ENCODE measurements at places on chromosomes 2 and 18.
A peak's percentile ranks its signal among the peaks of the same experiment; 100 is the strongest.

DNA sequence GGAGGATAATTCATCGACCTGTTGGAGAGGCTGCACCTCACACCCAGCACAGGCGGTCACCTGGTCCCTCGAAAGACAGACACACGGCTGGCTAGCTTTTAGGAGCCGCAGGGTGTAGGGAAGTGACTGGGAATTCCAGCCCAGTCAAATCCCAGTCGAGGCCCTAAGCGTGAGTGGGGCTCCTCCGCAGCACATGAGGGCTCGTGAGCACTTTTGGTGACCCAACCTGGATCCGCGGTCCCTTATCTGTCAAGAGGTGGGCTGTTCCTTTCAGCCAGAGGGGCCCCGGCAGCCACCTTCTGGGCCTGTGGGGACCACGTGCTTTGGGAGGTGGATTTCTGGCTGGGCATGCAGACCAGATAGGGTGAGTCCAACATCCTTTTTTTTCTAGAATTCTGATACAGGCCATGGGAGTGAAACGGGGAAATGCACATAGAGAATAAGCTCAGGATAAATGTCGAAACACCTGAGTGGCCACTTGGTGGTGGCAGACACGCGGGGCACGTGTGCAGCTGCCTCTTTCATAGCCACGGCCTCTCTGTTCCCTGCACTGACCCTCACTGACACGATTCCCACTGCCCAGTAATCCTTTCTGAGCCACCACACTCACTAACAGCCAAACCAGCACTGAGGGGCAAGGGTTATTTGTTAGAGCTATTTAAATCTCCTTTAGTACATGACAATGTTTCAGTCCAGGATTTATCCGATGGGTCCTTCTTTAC, 148.4 kb upstream of the PXDN start:
- DNase-seq, result no peak

GRCh38 chr2:144836635-144837350, 316.9 kb upstream of the ZEB2 start:
- DNase-seq, result peak; percentile 30

DNA sequence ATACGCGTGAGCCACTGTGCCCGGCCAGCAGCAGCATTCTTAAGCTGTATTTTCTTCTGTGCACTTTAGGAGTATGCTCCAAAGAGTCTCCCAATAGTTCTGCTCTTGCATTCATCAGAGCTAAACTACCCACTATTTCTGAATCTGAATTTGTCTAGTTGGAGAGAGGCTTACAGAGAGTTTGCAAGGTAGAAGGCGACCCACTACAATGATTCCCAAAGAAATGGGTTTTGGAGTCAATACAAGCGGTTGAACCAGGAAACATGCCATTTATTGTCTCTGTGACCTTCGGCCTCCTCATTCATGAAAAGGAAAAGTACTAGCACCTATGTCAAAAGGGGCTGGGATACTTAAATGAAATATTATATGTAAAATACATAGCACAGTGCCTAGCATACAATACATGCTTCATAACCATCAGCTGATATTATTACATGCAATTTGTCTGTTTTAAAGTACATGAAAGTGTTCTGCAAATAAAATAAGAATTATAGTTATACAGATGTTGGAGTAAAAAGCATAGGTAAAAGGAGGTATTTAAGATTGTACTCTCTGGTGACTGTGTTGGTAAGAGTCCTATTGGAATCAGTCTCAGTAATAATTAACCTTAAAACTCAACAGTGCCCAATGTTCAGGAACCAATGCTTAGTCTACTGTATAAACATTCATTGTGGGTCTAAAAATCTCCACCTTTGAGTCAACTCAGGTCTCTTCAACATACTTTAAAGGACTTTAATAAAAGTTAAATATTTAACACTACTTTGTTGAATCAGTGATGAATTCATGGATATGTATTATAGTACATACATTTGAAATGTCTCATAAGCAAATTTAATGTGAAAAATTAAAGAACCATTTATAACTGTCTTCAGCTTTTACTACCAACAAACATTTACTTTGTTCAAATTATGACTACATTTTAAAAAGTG, 89.8 kb upstream of the GRB14 start:
- no peak for DNase-seq

DNA sequence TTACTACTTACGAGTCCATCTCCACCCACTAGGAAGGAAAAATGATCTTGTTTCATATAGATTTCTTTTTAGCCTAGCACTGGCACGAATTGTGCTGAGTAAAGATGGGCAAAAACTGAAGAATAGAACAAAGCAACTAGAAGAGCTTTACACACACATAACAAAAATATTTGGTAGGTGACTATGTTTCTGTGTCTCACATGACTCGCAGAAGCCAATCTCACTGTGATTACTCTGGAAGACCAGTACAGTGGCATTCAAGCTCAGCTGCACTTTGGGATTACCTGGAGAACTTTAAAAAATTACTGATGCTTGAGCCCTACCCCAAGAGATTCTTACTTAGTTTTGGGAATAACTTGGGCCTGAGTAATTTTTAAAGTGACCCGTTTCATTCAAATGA, 378.7 kb downstream of the METTL4 start:
- no peak for DNase-seq

DNA sequence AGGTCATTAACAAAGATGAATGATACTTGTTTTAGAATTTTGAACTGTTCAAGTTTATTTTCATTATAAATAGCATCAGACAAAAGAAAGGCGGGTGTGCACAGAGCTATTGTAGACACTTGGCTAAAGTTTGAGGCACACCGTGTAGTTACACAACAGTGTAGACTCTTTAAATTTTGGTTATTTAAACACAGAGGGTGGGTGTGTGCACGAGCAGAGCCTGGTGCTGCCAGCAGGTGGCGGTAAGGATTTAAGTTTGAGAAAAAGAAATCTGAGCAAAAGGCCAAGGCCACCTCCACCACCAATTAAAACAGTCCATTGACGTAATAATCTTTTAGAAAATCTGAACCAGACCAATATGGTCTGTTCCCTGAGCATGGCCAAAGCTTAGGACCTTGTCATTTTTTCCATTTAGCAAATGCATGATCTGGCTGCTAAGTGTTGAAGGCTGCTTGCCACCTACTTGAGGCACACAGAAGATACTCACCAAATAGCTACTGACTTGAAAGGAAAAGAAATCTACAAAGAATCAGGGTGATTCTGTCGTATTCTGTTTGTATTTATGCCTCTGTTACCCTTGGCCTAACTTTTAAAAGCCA, 14.3 kb downstream of the COPS7B start:
- no peak for DNase-seq

- DNase-seq, result peak; percentile 1
Observed at GRCh38 chr2:211455216-211455841, 898.9 kb downstream of the CPS1 start.

- no peak for DNase-seq
Observed at GRCh38 chr18:79794846-79795245, 2.9 kb upstream of the KCNG2 start.

GRCh38 chr2:144237830-144238627, 281.9 kb downstream of the ZEB2 start:
- DNase-seq, result no peak

- no peak for DNase-seq
Observed at GRCh38 chr2:16561676-16562075, 104.0 kb downstream of the CYRIA start.

- DNase-seq, result no peak
Observed at GRCh38 chr2:139814458-139814857, 1034.3 kb upstream of the NXPH2 start.

DNA sequence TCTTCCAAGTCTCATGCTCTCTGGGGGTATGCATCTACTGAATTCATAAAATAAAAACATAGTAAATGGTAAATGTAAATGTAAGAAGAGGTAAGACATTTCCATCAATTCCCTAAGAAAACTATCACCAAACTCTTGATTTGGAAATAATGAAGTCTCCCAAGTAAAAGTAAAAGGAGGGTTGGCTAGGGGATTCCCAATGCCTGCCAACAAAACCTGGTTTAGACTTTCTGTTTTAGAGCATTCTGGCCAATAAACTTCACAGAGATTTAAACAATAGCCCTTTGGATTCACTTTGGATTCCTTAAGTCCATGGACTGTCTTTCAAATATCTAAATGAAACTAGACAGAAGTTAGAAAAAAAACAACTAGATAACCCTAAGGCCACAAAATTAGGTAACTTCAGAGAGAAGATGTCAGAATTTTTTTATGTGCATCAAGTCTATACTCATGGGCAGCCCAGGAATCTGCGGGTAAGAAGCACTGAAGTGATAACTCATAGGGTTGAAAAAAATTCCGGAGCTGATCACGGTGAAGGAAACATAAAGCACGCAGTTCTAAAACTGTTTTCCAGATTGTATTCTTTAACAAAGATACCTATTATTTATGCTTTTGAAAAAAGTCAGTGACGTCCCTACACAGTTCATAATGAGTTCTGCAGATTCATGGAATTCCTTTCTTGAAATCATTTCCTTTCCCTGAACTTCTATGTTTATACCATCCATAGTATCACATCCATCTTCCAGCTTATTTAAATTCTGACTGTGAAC, 263.6 kb downstream of the AFF3 start:
- DNase-seq, result peak; percentile 71

DNA sequence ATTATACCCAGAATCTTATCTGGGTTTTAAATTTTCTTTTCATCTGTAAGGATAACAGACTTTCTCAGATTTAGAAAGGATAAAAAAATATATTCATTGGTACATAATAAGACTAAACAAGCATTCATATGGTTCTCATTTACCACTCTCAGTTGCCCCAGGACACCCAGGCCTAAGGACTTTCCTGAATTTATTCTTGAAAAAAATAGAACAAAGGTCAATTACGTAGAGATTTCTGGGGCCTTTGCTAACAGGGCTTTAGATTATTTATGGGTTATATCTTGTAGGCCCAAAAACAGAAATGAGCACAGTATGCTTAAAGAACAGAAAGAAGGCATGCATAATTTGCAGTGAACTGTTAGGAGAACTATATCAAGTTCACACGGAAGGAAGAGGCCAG, 269.0 kb upstream of the COL3A1 start:
- no peak for DNase-seq

DNA sequence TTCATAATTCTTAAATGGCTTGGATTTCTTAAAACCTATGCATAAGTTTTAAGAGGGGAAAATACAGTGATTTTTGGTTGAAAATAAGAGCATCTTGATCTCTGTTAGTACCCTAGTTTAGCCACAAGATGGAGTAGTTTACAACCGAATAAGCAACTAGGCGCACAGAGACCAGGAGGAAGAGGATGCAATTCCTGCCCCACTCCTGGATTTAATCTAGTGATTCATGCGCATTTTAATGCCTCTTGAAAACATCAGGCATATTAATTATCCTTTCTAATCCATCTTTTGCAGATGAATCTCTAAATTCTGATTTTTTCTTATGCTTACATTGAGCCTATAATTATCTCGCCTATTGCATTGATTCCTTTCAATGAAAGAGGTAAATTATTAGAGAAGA, 76.7 kb downstream of the MRPS9 start:
- DNase-seq, result no peak

- peak; percentile 53 for DNase-seq
Observed at GRCh38 chr2:105734762-105735538, 9.8 kb upstream of the NCK2 start.

- DNase-seq, result no peak
Observed at GRCh38 chr2:198296665-198297308, 492.4 kb downstream of the PLCL1 start.

GRCh38 chr18:36655074-36655473, 173.7 kb downstream of the TPGS2 start:
- no peak for DNase-seq

- DNase-seq, result no peak
Observed at GRCh38 chr2:124149571-124149970, 124.5 kb downstream of the CNTNAP5 start.

DNA sequence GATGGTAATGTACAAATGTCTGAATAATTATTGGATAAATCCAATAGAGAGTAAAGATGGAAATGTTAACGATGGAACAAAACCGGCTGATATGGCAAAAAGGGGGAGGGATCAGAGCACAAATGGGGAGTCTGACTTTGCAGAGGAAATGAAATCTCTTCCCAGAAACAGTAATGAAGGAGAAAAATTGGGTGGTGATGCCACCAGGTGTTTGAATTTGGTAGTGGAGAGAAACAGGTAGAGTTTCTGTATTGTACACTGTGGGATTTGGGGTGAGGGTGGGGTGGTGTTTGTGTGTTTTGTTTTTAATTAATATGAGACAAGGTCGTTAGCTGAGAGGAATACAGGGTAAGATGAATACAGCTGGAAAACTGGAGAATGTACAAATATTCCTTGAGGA, 20.4 kb upstream of the XDH start:
- no peak for DNase-seq

DNA sequence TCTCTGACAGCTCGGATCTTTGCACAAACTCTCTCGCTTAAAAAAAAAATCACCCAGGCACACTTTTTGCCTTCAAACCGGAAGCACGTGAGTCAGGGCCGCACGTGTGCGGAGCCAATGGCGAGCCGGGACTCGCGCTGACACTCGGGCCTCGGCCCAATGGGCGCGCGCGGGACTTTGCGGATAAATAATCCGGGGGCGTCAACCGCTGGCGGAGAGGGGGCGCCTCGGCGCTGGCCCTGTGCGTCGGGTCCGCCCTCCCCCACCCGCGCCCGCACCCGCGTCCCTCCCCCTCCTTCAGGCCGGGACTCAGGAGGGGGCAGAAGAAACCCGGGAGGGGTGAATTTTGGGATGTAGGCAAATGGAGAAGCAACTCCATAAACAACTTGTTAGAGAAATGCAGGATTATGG, 319 bp upstream of the EN1 start:
- peak; percentile 97 for DNase-seq

- DNase-seq, result no peak
Observed at GRCh38 chr2:241128266-241128665, 21.0 kb downstream of the PASK start.

DNA sequence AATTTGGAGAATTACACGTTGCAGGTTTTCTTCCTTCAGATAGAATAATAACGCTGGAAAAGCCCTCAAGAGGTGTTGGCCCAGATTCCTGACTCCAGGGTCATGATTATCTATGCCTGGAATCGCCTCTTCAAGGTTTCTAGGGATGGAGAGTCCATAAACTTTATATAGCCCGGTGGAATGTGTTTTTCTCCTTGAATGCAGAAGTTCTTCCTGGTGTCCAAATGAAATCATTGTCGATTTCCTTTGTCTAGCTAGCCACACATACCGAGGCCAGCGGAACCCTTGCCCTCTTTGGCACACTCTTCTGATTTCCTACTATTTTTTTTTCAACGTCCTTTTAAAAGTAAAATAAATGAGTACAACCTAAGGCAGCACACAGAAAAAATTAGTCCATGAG, 117.8 kb downstream of the PID1 start:
- DNase-seq, result no peak

- no peak for DNase-seq
Observed at GRCh38 chr18:53644799-53645471, 579.5 kb downstream of the MBD2 start.

DNA sequence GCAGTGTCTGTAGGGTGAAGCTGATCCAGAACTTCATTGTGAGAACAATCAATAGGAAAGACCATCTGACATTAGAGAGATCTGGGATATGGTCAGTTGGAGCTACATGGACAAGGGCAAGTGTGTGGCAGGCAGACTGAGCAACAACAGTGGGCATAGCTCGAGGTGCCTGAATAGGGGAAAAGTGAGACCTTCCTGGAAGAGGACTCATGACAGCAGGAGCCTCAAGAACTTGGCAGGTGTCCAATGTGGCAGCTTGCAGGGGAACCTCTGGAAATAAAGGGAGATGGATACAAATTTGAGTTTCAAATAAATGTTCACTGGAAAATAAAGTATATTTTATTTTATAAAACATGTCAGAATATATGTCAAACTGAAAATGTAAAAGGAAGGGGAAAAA, 117.9 kb downstream of the TANC1 start:
- no peak for DNase-seq

Measured in fibroblast of skin of left biceps (primary cell).